Effector CD8-positive, alpha-beta T cell (primary cell): ENCODE measurements at places on chromosomes 1 and 21.

- no peak for DNase-seq
These were observed 235.1 kb downstream of the KIF26B start for GRCh38 chr1:245389873-245390272.

DNA sequence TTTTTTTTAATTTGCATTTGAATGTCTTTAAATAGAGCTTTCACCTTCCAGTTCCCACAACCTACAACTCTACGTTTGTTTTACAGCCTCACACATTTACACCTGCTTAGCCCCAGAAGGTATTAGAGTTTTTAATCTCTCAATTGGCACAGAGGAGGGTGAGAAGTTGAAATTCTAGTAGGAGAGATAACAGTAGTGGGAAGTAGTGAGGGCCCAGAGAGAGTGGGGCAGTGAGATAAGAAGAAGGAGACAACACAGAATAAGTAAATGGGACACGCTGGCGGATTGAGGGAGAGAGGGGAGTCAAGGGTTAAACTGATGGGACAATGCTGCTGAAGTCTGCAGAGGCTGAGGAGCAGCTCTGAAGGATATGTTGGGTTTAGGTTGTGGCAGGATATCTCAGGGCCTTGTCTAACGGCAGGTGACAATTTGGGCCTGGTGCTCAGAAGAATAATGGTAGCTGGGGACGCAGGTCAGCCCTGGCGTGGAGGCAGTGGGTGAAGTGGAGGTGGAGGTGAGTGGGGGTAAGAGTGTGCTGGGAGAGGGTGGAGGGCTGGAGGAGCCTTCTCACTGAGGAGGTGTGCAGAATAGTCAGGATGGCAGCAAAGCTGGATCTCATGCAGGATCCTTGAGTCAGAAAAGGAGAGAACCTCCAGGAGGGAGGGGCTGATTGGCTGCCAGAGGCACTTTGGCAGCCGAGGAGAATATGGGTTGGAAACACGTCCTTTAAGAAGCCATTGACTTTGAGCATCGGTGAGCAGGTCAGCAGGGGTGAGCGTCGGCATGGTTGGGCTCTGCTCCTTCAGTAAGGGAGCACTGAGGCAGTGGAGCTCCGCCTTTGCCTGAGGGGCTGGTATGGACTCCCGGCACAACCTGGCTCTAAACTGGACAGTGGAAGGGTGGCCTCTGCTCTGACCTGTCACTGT, 72.9 kb downstream of the SYT6 start:
- DNase-seq = no peak

- DNase-seq = no peak
These were observed 73.0 kb downstream of the CD46 start for GRCh38 chr1:207824691-207825408.

- no peak for DNase-seq
These were observed 24.3 kb downstream of the UBE2Q1 start for GRCh38 chr1:154533952-154534844.

DNA sequence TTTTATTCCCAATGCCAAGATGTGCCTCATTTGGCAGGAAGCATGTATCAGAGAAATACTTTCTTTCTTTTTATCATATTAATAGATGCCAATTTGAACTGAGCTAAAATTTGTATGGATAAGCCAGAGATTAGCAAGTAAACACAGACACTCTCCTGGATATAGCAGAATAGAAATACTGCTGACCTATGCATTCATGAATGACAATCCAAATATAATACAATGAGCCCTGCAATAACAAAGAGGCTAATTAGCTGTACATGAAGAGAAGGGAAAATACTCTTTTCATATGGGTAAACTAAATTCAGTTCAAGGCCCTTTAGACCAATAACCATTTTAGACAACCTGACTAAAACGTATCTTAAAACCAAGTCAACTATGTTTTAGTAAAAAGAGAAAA, 388.1 kb upstream of the NR5A2 start:
- DNase-seq = no peak

DNA sequence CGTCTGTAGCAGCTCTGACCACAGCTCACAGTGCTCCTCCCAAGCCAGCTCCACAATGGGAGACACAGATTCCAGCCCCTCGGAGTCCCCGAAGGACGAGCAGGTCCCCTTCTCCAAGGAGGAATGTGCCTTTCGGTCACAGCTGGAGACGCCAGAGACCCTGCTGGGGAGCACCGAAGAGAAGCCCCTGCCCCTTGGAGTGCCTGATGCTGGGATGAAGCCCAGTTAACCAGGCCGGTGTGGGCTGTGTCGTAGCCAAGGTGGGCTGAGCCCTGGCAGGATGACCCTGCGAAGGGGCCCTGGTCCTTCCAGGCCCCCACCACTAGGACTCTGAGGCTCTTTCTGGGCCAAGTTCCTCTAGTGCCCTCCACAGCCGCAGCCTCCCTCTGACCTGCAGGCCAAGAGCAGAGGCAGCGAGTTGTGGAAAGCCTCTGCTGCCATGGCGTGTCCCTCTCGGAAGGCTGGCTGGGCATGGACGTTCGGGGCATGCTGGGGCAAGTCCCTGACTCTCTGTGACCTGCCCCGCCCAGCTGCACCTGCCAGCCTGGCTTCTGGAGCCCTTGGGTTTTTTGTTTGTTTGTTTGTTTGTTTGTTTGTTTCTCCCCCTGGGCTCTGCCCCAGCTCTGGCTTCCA, 22.9 kb upstream of the VPS13D start:
- DNase-seq = no peak

DNA sequence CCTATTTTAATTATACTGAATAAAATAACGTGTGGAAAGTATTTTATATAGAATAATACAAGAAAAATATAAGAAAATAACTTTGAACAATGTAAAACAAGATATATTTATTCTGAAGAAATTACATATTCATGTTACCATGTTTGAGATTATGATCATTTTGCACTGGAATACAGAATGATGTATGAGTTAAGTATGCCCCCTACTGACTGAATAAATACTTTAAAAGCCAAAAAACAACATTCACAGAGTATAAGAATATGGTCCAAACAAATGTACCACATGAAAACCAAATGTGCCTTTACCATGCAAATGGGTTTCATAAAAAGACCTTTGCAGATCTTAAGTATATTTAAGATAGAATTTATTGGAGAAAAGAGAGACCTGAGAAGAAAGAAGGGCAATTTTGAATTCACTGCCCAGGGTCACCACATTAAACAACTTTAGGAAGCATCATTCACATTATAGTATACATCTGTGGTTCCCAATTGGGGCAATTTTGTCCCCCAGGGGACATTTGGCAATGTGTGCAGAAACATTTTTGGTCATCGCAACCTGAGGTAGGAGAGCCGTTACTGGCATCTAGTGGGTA, 136.6 kb upstream of the GFI1 start:
- DNase-seq = no peak

DNA sequence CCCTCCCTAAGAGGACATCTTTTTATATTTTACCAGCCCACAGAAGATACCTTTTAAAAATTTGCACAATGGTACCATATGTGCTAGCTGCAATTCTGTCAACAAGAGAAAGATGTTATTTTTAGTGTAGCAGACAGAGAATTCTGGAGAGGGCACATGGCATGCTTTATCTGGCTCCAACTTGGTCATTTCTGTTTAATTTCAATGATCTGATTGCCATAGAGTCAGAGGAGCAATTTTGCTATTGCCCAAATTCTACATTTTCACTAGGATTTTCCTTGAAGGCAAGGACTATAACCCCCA, 17.3 kb downstream of the DISC1 start:
- no peak for DNase-seq

DNA sequence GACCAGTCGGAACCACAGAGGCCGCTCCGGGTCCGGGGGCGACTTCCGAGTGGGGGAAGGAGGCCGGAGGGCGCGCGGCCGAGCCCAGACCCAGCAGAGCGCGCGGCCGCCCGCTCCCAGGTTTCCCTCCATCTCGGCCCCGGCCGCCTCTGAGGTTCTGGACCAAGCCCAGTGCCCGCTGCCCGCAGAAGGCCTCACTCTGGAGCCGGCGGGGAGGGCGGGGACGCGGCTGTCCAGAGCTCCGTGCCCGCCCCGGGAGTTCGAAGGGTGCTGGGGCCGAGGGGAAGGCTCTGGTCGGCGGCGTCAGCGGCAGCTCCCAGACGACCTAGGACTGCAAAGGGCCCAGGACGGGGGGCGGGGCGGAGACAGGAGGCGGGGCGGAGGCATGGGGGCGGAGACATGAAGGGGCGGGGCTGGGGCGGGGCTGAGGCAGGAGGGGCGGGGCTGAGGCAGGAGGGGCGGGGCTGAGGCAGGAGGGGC, 48.0 kb upstream of the SLC19A1 start:
- peak; percentile 74 for DNase-seq

- no peak for DNase-seq
These were observed 43.3 kb downstream of the TP73 start for GRCh38 chr1:3695326-3696217.

DNA sequence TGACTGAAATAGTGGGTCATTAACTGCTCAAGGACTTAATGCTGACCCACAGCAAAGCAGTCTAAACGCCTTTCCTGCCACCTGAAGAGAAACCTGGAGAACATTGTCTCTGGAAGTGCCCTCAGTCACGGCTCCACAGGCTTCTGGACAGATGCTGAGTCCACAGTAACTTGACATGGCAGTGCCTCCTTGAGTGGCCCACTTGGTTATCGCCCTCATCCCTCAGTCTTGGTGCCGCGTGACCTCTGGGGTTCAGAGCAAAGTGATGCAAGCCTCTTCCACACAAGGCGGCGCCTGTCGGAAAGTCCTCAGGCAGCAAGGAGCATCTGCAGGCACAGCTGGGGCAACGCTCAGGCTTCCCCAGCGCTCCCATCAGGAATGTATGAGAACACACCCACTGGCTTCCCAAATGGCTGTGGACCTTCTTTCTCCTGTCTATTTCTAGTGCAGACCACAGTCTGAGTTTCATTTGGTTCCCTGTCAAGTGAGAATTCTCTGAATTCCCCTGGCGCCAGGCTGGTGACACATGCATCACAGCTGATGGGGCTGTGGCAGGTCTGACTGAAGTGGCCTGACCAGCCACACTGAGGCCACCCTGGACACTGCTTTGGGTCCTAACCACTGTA, 13.0 kb upstream of the ANGPTL7 start:
- DNase-seq = no peak

DNA sequence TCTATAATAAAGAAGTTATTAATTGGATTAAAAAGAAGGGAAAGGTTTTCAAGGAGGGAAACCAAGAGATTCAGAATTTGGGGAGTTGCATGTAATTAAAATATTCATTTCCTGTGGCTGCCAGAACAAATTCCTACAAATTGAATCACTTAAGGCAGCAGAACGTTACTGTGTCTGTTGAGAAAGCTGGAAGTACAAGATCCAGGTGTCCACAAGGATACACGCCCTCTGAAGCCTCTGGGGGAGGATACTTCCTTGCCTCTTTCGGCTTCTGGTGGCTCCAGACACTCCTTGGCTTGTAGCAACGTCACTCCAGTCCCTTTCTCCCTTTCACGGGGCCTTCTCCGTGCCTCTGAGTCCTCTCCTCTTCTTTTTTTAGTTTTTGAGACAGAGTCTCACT, 67.9 kb downstream of the KAZN start:
- DNase-seq = no peak

DNA sequence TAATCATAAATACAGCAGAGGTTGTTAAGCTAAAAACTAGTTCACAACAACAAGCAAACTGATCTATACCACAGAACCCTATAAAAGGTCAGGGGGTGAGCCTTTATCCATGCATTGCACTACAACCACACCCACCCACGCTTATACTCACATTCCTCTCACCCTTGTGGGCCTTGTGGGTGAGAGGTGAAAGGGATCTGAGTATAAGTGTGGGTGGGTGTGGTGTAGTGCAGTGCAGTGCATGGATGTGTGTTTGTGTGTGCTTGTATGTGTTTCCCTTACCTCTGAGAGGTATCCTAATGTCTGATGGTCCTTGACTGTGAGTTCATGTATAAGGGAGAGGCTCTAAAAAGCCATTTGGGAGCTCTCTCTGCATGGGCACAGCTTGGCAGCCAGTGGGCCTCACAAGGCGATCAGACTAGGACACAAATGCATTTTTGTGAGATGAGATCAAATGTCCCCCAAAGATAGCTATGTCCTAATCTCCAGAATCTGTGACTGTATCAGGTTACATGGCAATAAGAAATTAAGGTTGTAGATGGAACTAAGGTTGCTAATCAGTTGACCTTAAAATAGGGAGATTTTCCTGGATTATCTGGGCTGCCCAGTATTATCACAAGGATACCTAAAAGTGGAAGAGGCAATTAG, 95.5 kb upstream of the DPT start:
- DNase-seq = no peak

- no peak for DNase-seq
These were observed 54.8 kb upstream of the LRRN2 start for GRCh38 chr1:204740354-204740753.

DNA sequence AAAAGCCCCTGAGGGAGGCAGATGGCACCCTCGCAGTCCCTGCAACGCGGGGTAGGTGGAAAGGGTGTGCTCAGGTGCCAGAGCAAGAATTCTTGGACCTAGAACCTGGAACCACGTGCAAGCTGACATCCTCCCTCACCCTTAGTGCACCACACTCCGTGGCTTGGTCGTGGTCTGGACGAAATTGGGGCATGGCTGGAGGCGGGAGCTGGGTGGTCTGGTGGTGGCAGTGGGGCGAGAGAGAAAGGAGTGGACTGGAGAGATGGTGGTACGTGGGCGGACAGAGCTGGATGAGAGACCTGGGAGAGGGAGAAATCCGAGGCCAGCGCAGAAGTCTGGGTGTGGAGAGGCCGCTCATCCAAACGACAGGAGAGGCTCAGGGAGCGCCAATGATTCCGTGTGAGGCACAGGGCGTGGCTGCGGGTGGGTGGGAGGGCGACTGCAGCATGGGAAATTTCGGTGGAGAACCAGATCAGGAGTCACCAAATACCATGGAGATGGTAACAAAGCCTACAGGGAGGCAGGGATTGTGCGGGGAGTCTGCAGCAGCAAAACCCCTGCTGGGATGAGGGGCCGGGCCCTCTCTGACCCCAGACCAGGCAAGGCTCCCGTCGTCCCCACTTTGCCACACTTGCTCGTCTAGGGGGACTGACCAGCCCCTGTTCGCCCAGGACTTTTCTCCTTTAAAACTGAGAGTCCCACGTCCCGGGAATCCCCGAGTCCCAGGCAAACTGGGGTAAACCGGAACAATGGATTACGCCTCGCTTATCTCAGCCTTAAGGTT, 31.9 kb downstream of the CDCP2 start:
- no peak for DNase-seq

DNA sequence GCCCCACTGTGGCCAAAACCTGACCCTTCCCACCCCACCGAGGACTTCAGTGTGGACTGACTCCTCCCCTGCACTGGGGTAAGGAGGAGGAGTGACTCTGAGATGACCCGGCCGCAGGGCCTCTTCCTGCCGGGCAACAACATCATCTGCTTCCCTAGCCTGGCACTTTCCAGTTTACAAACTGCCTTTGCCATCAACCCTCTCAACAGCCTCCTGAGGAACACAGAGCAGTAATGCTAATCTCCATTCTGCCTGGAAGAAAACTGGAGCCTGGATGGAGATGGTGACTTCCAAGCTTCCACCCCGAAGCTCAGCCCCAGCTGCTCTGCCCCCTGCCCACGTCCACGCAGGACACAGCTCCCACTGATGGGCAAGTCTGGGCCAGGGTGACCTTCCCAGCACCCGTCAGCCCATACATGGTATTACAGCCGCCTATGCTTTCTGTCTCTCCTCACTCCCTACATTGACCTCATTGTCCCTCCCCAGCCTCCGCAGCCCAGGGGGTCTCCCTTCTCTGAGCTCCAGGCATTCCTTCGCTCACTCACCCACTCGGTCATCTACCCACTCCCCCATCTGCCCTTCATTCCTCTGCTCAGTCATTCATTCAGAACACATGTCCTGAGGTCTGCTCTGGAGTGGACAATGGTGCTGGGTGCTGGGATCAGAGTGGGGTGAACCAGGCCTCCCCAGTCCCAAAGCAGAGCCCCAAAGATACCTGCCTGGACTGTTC, 34.2 kb downstream of the RAP1GAP start:
- no peak for DNase-seq
